ENCODE measurements at places on chromosomes 2 and 18.

DNA sequence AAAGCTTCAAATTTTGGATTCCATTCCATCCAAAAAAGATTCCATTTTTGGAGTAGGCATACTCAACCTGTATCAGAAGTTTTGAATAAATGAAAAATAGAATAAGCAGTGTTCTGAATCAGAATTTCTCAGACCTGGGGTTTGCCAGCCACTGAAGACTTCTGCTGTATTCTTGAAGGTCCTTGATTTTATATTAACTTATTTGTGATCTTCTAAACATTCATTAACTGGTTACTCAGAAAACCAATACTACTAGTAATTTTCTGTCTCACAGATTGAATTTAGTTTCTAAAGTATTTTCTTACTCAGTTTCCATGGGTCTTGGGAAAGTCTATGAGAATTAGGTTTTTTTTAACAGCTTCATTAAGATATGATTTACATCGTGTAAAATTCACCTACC is 60.9 kb downstream of the RIF1 start:
- no peaks in the 10 kb centered on the region for H3K27me3 ChIP-seq
- no peak overlapping the region for H3K27ac ChIP-seq
- H3K4me1 ChIP-seq, result no peaks in the 10 kb centered on the region
- no peak for DNase-seq
- H3K4me3 ChIP-seq, result no peak overlapping the region

DNA sequence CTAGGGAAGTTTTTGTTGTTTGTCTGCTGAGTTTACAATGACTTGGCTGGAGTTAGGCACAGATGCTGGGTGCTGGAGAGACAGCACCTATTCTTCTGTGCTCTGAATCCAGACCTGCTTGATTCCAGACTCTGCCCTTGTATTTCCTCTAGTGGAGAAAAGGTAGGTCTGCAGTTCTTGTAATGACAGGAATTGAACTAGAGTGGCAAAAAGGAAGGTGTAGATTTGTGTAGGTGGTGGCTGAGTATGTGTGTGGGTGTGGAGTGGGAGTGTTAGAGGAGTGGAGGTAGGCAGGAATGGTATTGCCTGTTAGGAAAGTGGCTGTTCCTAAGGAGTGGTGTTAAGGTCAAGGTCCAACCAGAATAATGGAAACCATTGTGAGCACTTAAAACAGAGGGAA is 71.9 kb upstream of the LYPD6 start:
- no peak overlapping the region for H3K4me3 ChIP-seq
- H3K27ac ChIP-seq, result no peak overlapping the region
- no peaks in the 10 kb centered on the region for H3K27me3 ChIP-seq
- no peak for DNase-seq
- H3K4me1 ChIP-seq, result no peaks in the 10 kb centered on the region

DNA sequence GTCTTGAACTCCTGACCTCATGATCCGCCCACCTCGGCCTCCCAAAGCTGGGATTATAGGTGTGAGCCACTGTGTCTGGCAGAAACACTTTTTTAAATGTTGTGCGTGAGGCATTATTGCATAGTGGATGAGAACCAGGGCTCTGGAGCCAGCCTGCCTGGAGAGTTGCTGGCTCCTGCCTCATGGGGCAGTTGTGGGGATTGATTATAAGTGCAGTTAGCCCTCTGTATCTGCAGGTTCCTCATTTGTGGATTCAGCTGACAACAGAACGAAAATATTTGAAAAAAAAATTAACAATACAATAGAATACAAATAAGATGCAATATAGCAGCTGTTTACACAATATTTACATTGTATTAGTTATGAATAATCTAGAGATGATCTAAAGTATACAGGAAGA is 129.4 kb upstream of the EML6 start:
- no peaks in the 10 kb centered on the region for H3K36me3 ChIP-seq
- DNase-seq, result no peak
- H3K4me3 ChIP-seq, result no peak overlapping the region
- H3K4me1 ChIP-seq, result peaks cover 45% of the 10 kb centered on the region
- H3K27me3 ChIP-seq, result no peaks in the 10 kb centered on the region
- no peak overlapping the region for H3K27ac ChIP-seq

DNA sequence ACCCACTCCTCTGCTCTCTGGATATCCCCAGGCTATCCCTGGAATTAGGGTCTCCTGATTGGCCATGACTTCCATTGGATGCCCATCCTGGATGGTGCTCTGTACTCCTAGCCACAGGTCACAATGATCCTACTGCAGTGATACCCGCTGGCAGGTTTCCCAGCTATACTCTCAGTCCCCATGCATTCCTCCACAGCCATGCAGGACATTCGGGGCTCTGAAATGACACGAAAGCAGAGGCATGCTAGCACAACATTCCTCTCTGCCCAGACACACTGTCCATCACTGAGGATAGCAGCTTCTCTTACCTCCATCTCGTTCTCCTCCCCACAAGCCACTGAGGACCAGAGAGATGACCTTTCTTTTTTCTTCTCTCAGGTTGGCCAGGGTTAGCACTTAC is 51.7 kb upstream of the SPATS2L start:
- H3K36me3 ChIP-seq, result no peaks in the 10 kb centered on the region
- no peak overlapping the region for H3K4me3 ChIP-seq
- H3K27ac ChIP-seq, result no peak overlapping the region
- H3K4me1 ChIP-seq, result peaks cover 7% of the 10 kb centered on the region
- no peak for DNase-seq

GRCh38 chr2:5412001-5412400 is 280.2 kb upstream of the SOX11 start:
- no peak overlapping the region for H3K4me3 ChIP-seq
- no peaks in the 10 kb centered on the region for H3K36me3 ChIP-seq
- no peaks in the 10 kb centered on the region for H3K27me3 ChIP-seq
- no peak for DNase-seq

DNA sequence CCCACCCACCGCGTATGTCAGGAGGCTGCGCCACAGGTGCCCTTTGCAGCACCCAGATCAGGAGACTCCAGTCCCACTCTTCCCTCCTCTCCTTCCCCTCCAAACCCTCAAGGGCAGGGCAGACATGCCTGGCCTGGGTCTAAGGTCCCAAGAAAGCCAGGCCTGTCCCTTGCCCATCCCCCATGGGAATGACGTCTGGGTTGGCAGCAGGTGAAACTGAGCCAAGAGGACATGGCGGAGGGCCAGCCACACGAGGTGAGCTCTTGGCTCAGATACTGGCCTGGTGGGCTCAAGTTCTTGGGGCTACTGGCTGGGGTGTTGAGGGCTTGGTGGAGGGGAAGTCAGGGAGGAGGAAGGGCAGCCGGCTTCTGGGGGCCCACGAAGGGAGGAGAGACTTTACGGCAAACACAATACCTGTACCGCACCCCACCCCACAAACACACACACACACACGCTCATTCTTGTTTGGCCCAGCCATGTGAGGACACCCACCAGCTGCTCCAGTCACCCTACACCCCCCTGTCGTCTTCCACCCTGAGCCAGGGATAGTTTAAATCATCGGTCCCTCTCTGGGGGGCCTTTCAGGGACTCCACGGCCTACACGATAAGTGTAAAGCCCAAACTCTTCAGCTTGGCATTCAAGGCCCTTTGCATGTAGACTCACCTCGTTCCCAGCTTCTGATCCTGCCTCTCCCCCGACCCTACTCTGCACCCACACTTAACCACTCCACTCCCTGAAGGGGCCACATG is 24.1 kb upstream of the TNS1 start:
- no peak overlapping the region for H3K4me3 ChIP-seq
- peak; percentile 67 for DNase-seq
- no peak overlapping the region for H3K27ac ChIP-seq

DNA sequence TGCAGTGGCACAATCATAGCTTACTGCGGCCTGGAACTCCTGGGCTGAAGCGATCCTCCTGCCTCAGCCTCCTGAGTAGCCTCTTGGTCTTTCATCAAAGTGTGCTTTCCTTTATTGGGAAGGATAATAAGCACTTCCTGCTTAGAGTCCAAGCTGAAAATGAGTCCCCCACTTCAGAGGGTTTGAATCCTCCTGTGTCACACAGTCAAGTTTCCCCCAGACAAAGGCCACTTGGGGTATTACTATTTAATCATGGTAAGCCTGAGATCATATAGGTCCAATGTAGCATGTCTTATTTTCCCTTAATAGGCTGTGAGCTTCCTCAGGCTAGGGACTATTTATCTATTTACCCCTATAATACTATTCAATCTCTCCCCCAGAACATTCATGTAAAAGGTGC is 11.4 kb upstream of the KIAA2012 start:
- no peak overlapping the region for H3K4me3 ChIP-seq
- DNase-seq, result no peak
- no peak overlapping the region for H3K27ac ChIP-seq

DNA sequence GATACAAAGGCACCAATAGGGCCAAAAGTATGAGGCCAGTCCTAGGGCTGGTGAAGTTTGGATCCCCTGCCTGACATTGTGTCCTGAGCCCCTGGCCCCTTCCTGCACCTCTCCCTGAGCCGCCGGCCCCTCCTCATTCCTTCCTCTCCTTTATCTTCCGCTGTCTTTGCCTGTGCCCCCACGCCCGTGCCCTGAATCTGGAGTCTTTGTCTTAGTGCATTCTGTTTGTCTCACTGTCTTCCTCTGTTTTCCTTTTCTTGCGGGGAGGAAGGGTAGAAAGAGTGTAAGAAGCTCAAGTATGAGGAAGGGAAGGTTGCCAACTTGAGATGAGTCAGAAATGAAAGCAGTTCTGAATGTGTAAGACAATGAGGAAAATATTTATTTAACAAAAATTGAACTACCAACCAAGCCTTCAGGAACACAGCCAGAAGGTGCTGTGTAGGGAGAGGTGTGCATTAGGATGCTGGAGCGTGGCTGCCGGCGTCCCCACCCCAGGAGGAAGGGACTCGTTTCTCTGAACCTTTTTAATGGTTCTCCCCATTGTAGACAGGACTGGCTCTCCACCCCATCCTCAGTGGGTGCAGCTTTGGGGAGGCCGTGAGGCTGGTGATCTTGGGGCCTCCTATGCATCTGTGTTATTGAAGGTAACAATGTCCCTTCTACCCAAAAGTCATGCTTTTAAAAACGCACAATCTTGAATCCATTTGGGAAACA is 133.1 kb downstream of the NEDD4L start:
- H3K36me3 ChIP-seq, result no peaks in the 10 kb centered on the region
- no peak overlapping the region for H3K4me3 ChIP-seq
- no peak for DNase-seq
- peak overlapping the region; percentile 50 for H3K27ac ChIP-seq
- H3K27me3 ChIP-seq, result no peaks in the 10 kb centered on the region

DNA sequence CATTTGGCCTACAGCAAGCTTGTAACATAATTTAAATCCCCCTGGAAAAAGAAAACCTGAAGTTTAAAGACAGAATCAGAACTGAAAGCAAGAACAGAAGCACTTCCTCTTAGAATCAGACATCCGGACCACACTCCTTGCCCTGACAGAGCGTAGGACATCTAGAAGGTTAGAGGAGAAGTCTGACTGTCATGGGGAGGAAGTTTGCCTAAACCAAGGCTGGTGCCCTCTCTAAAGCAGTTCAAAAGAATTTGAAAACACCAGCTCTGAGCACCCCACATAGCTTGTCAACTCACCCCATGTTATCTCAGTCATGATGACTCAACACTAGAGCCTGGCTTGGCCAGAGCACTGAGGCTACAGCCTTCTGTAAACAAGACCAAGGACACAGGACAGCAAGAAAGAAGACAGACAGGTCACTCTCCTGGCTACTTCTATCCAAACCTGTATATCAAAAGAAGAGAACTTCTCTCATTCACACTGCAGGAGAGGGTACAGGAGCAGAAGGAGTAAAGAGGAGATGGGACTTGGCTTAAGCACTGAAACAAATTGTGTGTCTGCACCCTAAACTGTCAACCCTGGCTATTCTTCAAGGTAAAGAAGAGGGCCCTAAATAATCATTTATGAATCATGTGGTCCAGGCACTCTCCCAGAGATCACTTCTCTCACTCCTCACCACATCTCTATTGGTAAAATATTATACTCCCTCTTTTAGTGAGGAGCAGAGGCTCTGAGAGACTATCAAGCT is 198.6 kb downstream of the MEMO1 start:
- no peaks in the 10 kb centered on the region for H3K27me3 ChIP-seq
- H3K4me3 ChIP-seq, result no peak overlapping the region
- no peak overlapping the region for H3K27ac ChIP-seq
- no peaks in the 10 kb centered on the region for H3K4me1 ChIP-seq

DNA sequence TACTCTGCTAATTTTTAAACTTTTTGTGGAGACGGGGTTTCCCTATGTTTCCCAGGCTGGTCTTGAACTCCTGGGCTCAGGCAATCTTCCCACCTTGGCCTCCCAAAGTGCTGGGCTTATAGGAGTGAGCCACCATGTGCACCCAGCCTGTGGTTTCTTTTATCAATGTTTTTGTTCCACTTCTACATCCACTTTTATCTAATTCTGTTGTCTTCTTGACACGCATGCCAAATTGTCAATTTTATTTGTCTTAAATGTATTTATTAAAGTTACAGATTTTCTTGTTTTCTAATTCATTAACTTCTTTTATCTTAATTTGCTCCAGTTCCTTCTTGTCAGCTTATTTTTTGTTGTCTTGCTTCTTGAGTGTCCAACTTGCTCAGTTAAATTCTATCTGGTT is 43.8 kb upstream of the ASPRV1 start:
- no peaks in the 10 kb centered on the region for H3K36me3 ChIP-seq
- H3K27me3 ChIP-seq, result no peaks in the 10 kb centered on the region
- no peak overlapping the region for H3K27ac ChIP-seq

DNA sequence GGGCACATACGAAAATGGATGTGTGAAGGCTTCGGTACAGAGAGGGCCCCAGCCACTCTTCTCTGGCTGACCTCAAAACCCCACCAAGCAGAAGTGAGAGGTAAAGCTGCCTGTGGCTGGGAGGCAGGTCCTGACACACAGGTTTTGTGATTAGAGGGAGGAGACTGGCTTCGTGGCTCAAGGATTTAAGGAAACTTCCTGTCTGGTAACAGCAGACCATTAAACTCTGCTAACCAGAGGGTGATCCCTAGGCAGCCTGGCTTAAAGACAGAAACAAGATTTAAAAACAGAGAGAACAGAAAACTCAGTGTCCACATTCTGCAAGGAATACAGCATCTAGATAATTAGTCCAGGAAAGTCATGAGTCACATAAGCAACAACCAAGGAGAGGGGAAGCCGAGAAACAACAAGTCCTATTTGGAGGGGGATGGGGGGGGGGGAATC is 101.9 kb downstream of the NFATC1 start:
- H3K27me3 ChIP-seq, result no peaks in the 10 kb centered on the region
- peak overlapping the region; percentile 44 for H3K27ac ChIP-seq
- H3K4me3 ChIP-seq, result peak overlapping the region; percentile 22
- peaks cover 7% of the 10 kb centered on the region for H3K36me3 ChIP-seq
- no peak for DNase-seq
- peaks cover 32% of the 10 kb centered on the region for H3K4me1 ChIP-seq

- no peaks in the 10 kb centered on the region for H3K36me3 ChIP-seq
- no peak overlapping the region for H3K4me3 ChIP-seq
- no peak overlapping the region for H3K27ac ChIP-seq
- H3K27me3 ChIP-seq, result no peaks in the 10 kb centered on the region
Measured at GRCh38 chr2:18927525-18928232, 338.3 kb upstream of the NT5C1B start.

GRCh38 chr2:100793982-100794381 is 26.0 kb upstream of the NPAS2 start:
- DNase-seq, result no peak
- no peaks in the 10 kb centered on the region for H3K36me3 ChIP-seq
- no peaks in the 10 kb centered on the region for H3K4me1 ChIP-seq
- no peak overlapping the region for H3K27ac ChIP-seq
- H3K27me3 ChIP-seq, result no peaks in the 10 kb centered on the region

Measured in sigmoid colon (tissue), 7 donors.